Stimulated activated CD8-positive, alpha-beta memory T cell treated with anti-CD3 and anti-CD28 coated beads, Interleukin-12 subunit alpha, Interleukin-12 subunit beta, amount 100 ng/mL, for 1 hour (primary cell): ENCODE measurements at places on chromosomes 5 and 9.

DNA sequence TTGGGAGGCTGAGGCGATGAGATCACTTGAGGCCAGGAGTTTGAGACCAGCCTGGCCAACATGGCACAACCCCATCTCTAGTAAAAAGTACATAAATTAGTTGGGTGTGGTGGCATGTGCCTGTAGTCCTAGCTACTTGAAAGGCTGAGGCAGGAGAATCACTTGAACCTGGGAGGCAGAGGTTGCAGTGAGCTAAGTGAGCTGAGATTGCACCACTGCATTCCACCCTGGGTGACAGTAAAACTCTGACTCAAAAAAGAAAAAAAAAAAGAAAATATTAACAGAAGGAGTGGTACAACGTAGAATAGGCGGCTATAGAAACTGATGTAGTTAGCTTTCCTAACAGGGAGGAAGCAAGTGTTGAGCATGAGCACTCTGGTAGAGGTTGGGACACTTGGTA is 59.9 kb downstream of the PBX3 start:
- DNase-seq: no peak

DNA sequence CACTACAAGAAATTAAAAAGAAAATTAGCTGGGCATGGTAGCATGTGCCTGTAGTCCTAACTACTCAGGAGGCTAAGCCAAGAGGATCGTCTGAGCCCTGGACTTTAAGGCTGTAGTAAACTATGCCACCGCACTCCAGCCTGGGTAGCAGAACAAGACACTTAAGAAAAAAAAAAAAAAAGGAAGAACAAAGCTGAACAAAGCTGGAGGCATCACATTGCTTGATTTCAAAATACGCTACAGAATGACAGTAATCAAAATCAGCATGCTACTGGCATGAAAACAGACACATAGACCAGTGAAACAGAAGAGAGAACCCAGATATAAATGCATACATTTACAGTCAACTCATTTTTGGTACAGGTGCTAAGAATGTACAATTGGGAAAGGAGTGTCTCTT is 14.5 kb upstream of the OTULIN start:
- no peak for DNase-seq

- DNase-seq: no peak
These were observed 290 bp downstream of the SLC23A1 start for GRCh38 chr5:139382807-139383206.

DNA sequence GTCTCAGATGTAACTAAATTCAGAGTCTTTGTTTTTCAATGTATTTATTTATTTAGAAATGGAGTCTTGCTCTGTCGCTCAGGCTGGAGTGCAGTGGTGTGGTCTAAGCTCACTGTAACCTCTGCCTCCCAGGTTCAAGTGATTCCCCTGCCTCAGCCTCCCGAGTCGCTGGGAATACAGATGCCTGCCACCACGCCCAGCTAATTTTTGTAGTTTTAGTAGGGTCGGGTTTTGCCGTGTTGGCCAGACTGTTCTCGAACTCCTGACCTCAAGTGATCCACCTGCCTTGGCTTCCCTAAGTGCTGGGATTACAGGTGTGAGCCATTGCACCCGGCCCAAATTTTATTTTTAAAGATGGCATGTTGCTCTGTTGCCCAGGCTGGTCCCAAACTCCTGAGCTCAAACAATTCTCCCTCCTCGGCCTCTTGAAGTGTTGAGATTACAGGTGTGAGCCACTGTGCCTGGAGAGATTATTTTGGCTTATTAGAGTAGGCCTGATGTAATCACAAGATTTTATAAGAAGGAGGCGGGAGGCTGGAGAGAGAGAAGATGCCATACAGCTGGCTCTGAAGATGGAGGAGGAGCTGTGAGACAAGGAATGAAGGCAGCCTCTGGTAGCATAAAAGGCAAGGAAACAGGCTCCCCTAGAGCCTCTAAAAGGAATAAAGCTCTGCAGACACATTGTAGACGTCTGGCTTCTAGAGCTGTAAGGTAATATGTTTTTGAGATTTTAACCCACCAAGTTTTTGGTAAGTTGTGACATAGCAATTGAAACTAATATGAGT is 12.9 kb upstream of the KLF9 start:
- DNase-seq: no peak

- no peak for DNase-seq
These were observed 114.4 kb upstream of the ZNF366 start for GRCh38 chr5:72621576-72621975.

GRCh38 chr9:119114681-119115080 is 254.6 kb downstream of the BRINP1 start:
- no peak for DNase-seq

GRCh38 chr5:155040984-155041653 is 27.6 kb downstream of the KIF4B start:
- no peak for DNase-seq

DNA sequence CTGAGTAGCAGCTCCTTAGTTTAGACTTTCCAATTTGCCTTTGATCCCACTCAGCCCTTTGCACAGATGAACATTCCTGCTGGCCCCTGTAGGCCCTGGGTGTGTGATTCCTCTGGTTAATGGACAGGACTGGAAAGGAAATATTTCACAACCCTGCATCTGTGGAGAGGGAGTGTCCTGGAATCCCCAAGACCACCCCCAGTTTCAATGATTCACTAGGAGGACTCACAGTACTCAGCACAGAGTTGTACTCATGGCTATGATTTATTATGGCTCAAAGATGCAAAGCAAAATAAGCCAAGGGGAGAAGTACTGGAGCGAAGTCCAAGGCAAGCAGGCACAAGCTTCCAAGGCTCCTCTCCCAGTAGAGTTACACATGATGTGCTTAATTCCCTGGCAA is 42.4 kb upstream of the TJP2 start:
- DNase-seq: no peak

GRCh38 chr9:107471552-107471951 is 18.0 kb downstream of the KLF4 start:
- no peak for DNase-seq

DNA sequence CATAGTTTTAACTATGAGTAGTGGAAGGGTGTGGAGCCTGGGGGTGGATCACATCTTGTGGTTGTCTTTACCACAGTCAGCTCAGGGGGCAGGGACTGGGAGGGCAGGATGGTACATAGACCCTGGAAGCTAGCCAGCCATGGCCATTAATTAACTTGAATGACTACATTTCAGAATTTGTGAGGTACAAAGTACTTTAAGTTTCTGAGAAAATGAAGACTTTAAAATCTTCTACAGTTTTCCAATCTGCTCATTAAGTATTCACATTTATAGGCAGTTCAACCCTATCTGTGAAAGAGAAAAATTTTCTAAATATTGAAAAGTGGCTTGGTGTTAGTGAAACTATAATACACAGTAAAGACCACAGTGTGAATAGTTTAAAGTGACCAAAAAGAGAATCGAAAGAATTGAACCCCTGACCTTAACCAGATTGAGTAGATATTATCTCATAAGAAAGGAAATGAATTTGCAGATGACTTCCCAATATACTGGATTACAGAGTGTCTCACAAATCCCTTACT is 234.2 kb upstream of the MEF2C start:
- no peak for DNase-seq
